ENCODE measurements at places on chromosomes 12 and 14.

GRCh38 chr14:101654051-101654450 is 92.8 kb downstream of the DIO3 start:
- no peak for DNase-seq

DNA sequence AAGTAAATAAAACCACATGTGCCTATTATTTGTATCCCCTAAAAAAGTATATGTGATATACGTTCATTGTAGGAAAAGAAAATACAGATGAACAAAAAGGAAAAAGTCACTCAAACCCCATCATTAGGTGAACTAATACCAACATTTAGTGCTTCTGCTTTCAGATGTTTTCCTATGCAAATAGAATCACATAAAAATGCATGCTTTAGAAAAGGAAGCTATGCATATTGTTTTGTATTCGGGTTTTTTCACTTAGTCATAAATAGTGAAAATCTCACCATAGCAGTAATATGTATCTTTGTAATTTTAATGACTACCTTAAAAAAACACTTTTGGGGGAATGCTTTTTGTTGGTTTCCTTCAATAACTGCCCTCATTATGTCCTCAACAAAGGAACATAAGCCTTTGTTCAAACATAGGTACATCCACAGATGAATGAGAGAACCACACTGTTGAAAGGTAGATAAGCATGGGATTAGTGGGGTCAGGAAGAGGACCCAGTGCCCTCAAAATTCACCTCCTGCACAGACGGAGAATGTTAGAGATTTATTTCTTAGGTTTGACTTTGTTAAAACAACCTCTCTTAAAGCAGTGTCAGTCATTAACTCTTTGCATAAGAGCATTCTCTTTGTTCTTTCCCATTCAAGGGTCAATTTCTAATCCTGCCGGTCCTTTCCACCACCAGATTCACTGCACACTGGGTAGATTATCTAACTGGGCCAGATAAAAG is 6.5 kb downstream of the AMDHD1 start:
- no peak for DNase-seq

GRCh38 chr12:6201213-6201608 is 1.0 kb downstream of the CD9 start:
- no peak for DNase-seq

- DNase-seq = no peak
Observed at GRCh38 chr12:114774197-114774596, 90.2 kb upstream of the TBX3 start.

- no peak for DNase-seq
Observed at GRCh38 chr12:28217805-28218204, 27.5 kb downstream of the CCDC91 start.

Data from cortex of kidney (tissue), 1 donor.